ENCODE measurements at places on chromosomes 13 and 19. TPM values are rescaled to one million over a fixed set of nuclear protein-coding genes. Genes with fewer than 3 reads are reported as not detected.

DNA sequence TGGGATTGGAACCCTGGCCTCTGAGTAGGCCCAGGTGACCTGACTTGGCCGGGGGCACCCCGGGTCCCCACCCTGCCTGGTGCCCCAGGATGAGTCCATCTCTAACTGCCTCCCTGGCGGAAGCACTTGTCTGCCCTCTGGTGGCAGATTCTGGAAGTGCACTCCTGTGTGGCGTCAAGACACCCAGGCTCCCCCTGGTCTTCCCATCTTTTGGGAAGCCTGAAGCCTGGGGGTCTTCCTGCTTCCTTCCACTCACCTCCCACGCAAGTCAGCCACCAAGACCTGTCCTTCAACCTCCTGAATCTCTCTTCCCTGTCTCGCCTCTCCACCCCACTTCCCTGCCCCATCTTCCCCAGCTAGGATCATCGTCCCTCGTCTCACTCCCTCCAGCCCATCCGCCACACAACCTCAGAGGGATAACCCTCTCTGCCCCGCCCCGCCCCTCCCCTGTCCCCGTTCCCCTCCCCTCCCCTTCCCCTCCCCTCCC is 7.4 kb downstream of the RABAC1 start:
- H3K27me3 ChIP-seq = no peaks in the 10 kb centered on the region
- peak; percentile 83 for DNase-seq
- no peaks in the 10 kb centered on the region for H3K4me1 ChIP-seq
- no peaks in the 10 kb centered on the region for H3K36me3 ChIP-seq

- DNase-seq = no peak
- H3K36me3 ChIP-seq = no peaks in the 10 kb centered on the region
- H3K27ac ChIP-seq = peak overlapping the region; percentile 40
- no peak overlapping the region for H3K4me3 ChIP-seq
Observed at GRCh38 chr13:42707586-42707985, 73.8 kb upstream of the FAM216B start.

DNA sequence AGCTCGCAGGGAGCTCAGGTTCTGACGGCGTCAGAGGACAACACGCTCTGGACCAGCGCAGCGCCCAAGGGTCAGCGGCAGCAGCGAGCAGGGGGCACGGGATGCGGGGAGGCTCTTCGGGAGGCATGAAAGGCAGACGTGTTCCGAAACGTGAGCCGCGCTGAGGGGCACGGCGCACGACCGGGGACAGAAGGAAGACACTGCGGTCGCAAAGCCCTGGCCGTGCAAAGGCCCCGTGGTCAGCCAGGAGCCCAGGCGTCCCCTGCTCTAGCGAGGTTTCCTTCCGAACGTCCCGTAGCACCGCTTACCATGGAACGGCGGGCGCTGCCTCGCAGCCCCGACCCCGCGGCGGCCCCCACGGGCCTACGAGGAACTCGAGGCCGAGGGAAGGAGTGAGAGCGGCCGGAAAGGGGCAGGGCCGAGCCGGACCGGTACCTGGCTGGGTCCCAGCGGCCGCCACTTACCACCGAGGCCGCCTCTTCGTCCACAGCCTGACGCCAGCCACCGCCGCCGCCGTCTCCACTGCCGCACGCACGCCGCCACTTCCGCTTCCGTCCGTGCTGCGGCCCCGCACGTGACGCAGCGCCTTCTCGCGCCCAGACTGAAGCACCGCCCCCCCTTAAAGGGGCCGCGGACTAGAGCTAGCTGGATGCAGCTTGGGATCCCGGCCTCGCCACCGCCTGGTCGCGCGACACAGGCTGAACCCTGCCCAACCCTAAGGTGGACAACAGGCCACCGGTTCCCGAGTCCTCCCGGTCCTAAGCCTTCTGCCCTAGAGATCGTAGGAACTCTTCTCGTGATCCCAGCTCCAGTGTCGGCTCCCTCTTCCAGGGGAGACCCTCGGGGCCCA is 9.4 kb downstream of the ABHD17A start:
- peaks cover 57% of the 10 kb centered on the region for H3K4me1 ChIP-seq
- DNase-seq = peak; percentile 93
- H3K4me3 ChIP-seq = peak overlapping the region; percentile 98

GRCh38 chr19:2820112-2820702 is 539 bp downstream of the ZNF554 start:
- H3K4me3 ChIP-seq = peak overlapping the region; percentile 68
- H3K36me3 ChIP-seq = peaks cover 6% of the 10 kb centered on the region
- no peaks in the 10 kb centered on the region for H3K27me3 ChIP-seq
- no peak for DNase-seq
- H3K4me1 ChIP-seq = peaks cover 13% of the 10 kb centered on the region

DNA sequence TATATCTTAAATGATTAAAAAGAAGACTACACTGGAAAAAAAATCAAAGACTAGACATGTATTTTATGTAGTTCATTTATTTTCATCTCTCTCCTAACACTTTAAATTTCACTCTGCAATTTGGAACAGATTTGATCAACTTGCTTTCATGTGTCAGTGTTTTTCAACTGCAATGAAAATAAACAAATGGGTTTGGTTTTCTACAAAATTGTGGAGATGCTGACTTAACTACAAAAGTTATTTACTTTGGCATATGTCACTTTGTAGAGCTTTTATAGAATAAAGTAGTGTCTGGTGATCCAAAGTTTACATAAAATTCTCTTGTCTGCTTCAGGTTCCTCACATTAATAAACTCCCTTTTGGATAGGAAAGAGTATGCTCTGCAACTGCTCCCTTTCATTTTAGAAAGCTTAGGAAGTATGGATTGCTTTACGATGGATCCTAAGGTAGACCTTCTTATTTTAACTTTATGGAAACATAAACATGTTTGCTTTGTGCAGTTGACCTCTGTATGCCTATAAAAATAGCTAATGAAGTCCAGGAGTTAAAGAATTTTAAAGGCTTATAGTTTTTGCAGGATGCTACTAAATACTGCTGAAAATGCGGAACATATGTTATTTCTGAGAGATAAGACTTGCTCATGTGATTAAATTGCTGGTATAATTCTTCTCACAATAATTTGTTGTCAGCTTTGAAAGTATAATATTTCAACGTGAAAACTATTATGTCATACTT is 815.9 kb downstream of the PCDH9 start:
- H3K4me3 ChIP-seq = no peak overlapping the region
- H3K27ac ChIP-seq = no peak overlapping the region
- H3K4me1 ChIP-seq = no peaks in the 10 kb centered on the region
- no peak for DNase-seq

DNA sequence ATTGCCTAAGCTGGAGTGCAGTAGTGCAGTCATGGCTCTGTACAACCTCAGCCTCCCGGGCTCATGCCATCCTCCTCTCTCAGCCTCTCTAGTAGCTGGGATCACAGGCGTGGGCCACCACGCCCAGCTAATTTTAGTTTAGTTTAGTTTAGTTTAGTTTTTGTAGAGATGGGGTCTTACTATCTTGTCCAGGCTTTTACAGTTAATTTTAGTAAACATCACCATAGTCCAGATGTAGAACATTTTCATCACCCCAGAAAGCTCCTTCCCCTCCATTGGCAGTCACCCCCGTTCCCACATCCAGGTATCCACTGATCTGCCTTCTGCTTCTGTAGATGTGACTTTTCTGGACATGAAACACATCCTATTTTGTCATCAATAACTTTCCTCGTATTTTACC is 41.1 kb downstream of the DNM2 start:
- no peaks in the 10 kb centered on the region for H3K4me1 ChIP-seq
- peak overlapping the region; percentile 59 for H3K27ac ChIP-seq
- no peak overlapping the region for H3K4me3 ChIP-seq
- DNase-seq = no peak
- H3K36me3 ChIP-seq = peaks cover 16% of the 10 kb centered on the region
- no peaks in the 10 kb centered on the region for H3K27me3 ChIP-seq

DNA sequence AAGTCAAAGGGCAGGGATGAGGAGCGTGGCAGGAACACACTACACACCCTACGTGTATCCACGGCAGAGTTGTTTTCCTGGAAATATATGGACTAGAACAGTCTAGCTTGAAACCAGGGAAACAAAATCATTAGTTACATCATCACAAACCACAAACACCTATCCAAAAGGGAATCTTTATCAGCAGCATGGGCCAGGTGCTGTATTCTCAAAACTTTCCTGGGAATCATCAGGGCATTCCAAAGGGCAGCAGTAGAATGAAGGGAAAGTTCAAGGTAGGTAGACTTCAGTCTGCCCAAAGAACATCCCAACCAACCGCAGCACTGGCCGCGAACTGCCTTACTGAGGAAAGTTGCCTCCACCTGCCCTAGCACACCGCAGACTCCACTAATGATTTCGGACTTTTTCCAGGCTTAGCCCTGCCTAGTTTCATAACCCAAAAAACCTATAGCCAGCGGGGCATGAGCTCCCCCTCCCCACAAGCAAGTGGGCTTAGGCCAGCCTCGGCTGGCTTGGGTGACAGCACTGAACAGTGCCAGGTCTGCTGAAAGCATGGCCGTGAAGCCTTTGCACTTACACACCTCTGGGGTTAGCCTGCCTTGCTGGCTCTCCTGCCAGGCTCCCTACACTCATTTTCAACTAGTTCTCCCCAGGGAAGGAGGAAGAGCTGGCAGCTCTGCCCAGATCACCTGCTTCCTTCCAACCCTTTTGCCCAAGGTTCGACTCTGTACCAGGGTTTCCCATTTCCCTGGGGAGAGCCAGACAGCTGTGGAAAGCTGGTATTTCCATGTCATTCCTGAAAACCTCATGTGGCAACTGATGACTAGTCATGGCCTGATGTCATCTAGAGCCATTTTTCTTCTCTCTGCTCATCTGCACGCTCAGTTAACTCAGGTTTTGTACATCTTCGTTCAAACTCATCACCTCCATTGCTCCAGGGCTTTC is 77.3 kb upstream of the UBAC2 start:
- H3K27ac ChIP-seq = no peak overlapping the region
- H3K4me1 ChIP-seq = peaks cover 11% of the 10 kb centered on the region
- H3K36me3 ChIP-seq = no peaks in the 10 kb centered on the region
- no peaks in the 10 kb centered on the region for H3K27me3 ChIP-seq
- DNase-seq = no peak
- H3K4me3 ChIP-seq = no peak overlapping the region

DNA sequence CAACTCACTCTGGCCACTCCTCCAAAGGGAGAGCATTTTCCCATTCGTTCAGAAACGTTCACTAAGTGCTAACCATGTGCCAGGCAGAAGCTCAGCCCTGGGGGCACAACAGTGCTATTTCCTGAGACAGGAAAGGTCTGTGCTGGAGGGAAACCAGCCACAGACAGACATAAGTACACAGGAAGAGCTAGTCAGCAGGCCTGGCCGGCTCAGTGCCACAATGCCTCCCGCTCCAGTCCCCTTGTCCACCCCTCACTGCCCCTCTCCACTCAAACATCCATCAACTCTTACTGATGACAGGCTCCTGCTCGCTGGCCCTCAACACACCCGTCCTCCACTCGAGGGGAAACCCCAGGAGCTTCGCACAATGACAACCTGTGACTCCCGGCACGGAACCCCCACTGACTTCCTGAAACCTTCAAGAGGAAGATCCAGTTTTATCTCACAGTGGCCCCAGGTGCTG is 11.3 kb upstream of the PLA2G4C start:
- no peak overlapping the region for H3K4me3 ChIP-seq
- H3K4me1 ChIP-seq = no peaks in the 10 kb centered on the region
- DNase-seq = no peak
- H3K27ac ChIP-seq = no peak overlapping the region
- no peaks in the 10 kb centered on the region for H3K36me3 ChIP-seq
- no peaks in the 10 kb centered on the region for H3K27me3 ChIP-seq

- no peaks in the 10 kb centered on the region for H3K4me1 ChIP-seq
- H3K36me3 ChIP-seq = peaks cover 58% of the 10 kb centered on the region
- H3K27me3 ChIP-seq = no peaks in the 10 kb centered on the region
- no peak overlapping the region for H3K4me3 ChIP-seq
Observed at GRCh38 chr19:6002591-6002990, 24.7 kb upstream of the RANBP3 start.

DNA sequence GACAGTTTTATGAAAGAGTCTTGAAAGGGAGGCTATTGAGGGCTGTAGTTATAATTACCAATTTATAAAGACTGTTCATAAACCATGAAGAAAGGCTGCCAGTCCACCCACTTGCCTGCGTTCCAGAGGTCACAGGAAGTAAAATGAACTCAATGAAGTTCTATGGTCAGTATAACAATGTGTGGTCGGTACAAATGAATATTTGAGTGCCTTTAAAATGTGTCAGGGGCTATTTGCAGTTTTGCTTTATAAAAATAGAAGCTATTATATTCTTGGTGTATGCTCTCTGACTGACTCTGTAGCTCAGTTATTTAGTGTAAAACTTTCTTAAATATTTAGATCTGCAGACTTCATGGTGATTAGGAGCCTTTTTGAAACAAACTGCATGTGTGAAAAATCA is 47.0 kb downstream of the ESD start:
- H3K4me3 ChIP-seq = no peak overlapping the region
- no peaks in the 10 kb centered on the region for H3K27me3 ChIP-seq
- H3K27ac ChIP-seq = no peak overlapping the region
- peaks cover 20% of the 10 kb centered on the region for H3K36me3 ChIP-seq
- no peak for DNase-seq

- no peaks in the 10 kb centered on the region for H3K36me3 ChIP-seq
- H3K4me1 ChIP-seq = peaks cover 77% of the 10 kb centered on the region
- H3K27ac ChIP-seq = no peak overlapping the region
- H3K27me3 ChIP-seq = no peaks in the 10 kb centered on the region
- H3K4me3 ChIP-seq = no peak overlapping the region
Observed at GRCh38 chr19:35002037-35002535, 2.0 kb downstream of the GRAMD1A start.

GRCh38 chr13:48112896-48113755 is 18.2 kb upstream of the MED4 start:
- no peaks in the 10 kb centered on the region for H3K27me3 ChIP-seq
- no peak for DNase-seq
- H3K36me3 ChIP-seq = no peaks in the 10 kb centered on the region
- H3K4me1 ChIP-seq = peaks cover 32% of the 10 kb centered on the region
- no peak overlapping the region for H3K4me3 ChIP-seq

- no peak overlapping the region for H3K27ac ChIP-seq
- H3K4me1 ChIP-seq = no peaks in the 10 kb centered on the region
- DNase-seq = no peak
- H3K4me3 ChIP-seq = no peak overlapping the region
- H3K36me3 ChIP-seq = no peaks in the 10 kb centered on the region
Observed at GRCh38 chr13:34335014-34336007, 517.4 kb downstream of the RFC3 start.

DNA sequence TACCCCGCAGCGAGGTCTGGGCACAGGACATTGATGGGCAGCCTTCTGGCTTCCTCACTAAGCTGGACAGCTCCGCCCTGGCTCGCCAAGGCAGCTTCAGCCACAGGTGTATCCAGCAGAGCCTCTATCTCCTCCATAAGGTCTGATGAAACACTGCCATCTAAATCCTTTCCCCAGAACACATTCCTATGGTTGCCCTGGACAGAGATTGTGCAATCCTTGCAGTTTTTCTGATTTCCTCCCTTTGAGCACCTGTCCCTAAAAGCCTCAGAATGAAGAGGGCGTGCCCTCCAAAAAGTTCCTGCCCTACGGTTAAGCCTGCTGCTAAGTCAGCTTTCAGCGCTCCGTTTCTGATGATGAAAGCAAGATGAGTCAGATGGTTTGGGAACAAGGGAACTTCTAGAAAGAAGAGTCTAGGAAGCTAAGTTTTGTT is 21.0 kb downstream of the CLEC4M start:
- peaks cover 4% of the 10 kb centered on the region for H3K4me1 ChIP-seq
- no peak overlapping the region for H3K4me3 ChIP-seq
- DNase-seq = no peak
- H3K27me3 ChIP-seq = peaks cover 12% of the 10 kb centered on the region
- H3K27ac ChIP-seq = no peak overlapping the region

Gene FGF14
- total RNA-seq = 1.7 TPM

Gene LRRC4B
- 2.0 TPM for total RNA-seq

Gene DCT
- total RNA-seq = 0.11 TPM

Gene PDCD5
- total RNA-seq = 144 TPM

Gene KLK2
- not detected for total RNA-seq

Gene CGB1
- total RNA-seq = not detected

Gene C19orf33
- 18.9 TPM for total RNA-seq

Gene ALOX5AP
- total RNA-seq = 41.4 TPM

Gene SIGLEC6
- total RNA-seq = 0.16 TPM

Gene ARHGAP33
- 1.4 TPM for total RNA-seq

Data from right atrium auricular region (tissue), 2 donors.